ENCODE measurements at places on chromosomes 2 and 18. TPM values are rescaled to one million over a fixed set of nuclear protein-coding genes. Genes with fewer than 3 reads are reported as not detected.

The IL1A gene
- total RNA-seq: 0.09 TPM

The AFF3 gene
- 0.02 TPM for total RNA-seq

DNA sequence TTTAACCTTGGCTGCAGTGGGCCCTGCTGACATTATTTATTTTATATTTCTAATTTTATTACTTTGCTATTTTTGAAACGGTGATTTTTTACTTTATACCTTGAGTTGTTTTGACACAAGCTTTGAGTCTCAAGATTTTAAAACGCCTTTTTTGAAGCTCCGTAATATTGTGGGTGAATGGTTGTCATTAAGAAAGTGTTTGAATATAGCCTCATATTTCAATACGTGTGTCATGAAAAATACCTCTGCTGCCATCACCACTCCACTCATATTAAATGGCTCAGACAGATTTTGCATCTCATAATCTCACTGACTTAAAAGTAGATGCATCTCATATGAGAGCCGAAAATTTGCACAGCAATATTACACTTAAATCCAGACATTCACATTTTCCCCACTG lies 106.6 kb downstream of the CTNNA2 start:
- no peaks in the 10 kb centered on the region for H3K36me3 ChIP-seq
- no peak overlapping the region for H3K4me3 ChIP-seq
- H3K4me1 ChIP-seq: no peaks in the 10 kb centered on the region
- H3K27ac ChIP-seq: no peak overlapping the region
- no peak for DNase-seq
- no peaks in the 10 kb centered on the region for H3K27me3 ChIP-seq

DNA sequence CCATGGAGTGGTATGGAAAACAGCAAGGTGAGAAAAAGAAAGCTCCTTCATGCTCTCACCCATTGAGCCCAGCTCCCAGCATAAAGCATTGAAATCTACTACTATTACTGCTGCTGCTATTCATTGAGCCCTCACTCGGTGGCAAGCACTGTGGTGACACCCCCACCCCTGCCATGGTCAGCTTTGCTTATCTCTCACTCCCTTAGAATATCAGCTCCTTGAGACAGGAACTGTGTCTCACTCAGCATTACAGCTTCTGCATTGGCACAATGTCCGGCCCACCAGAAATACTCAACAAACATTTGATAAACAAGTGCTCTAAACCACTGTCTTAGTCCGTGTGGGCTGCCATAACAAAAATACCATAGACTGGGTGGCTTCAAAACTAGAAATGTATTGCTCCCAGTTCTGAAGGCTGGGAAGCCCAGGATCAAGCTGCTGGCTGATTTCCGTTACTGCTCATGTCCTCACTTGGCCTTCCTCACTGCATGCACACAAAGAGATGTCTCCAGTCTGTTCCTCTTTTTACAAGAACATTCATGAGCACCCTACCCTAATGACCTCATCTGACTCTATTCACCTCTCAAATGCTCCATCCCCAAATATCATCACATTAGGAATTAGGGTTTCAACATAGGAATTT lies 116.3 kb downstream of the ZBTB7C start:
- H3K27ac ChIP-seq: no peak overlapping the region
- H3K4me3 ChIP-seq: no peak overlapping the region
- H3K27me3 ChIP-seq: no peaks in the 10 kb centered on the region
- no peak for DNase-seq

GRCh38 chr2:184053326-184053725 lies 545.0 kb upstream of the ZNF804A start:
- H3K36me3 ChIP-seq: no peaks in the 10 kb centered on the region
- no peak overlapping the region for H3K4me3 ChIP-seq
- no peak overlapping the region for H3K27ac ChIP-seq
- H3K4me1 ChIP-seq: no peaks in the 10 kb centered on the region

GRCh38 chr2:109225170-109225782 lies 96.3 kb downstream of the SH3RF3 start:
- no peaks in the 10 kb centered on the region for H3K36me3 ChIP-seq
- no peak overlapping the region for H3K27ac ChIP-seq
- H3K4me1 ChIP-seq: no peaks in the 10 kb centered on the region

GRCh38 chr2:26144031-26144430 lies 28.9 kb upstream of the GAREM2 start:
- no peak overlapping the region for H3K27ac ChIP-seq

GRCh38 chr2:28694364-28694763 lies 57.3 kb upstream of the PPP1CB start:
- no peak overlapping the region for H3K27ac ChIP-seq
- DNase-seq: no peak
- H3K4me1 ChIP-seq: peaks cover 8% of the 10 kb centered on the region

DNA sequence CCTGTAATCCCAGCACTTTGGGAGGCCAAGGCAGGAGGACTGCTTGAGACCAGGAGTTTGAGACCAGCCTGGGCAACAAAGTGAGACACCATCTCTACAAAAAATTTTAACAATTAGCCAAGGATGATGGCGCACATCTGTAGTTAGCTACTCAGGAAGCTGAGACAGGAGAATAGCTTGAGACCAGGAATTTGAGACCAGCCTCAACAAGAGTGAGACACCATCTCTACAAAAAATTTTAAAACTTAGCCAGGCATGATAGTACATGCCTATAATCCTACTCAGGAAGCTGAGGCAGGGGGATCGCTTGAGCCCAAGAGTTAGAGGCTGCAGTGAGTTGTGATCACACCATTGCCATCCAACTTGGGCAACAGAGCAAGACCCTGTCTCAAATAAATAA lies 7.0 kb downstream of the MEMO1 start:
- H3K27me3 ChIP-seq: no peaks in the 10 kb centered on the region
- no peak for DNase-seq
- peaks cover 11% of the 10 kb centered on the region for H3K36me3 ChIP-seq
- H3K27ac ChIP-seq: no peak overlapping the region

Data from K562 (cell line).